ENCODE measurements at places on chromosomes 7 and 10.

GRCh38 chr7:18828994-18829857 lies 288.2 kb downstream of the TWIST1 start:
- no peak for DNase-seq

DNA sequence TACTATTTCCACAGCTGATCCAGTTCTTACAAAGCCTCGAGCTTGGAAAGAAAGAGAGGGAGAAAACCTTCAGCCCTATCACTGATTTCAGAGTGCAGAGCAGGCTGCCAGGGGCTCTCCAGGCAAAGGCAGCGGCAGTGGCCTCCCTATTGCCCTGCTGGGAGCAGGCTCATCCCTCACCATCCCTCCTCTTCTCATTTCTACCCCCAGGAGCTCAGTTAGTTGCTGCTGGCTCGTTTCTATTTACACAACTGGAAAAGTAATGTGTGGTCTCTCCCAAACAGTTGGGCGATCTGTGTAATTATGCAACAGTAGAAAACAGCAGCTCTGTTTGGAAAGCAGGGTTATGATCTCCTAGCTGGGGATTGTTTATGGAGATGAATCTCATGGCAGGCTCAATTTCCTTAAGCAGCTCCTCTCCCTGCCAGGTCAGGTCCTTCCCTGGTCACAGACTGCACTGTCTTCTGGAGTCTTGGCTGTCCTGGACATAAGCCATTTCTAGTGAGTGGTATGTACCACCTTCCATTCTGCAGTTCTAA lies 28.7 kb upstream of the TNS3 start:
- no peak for DNase-seq

- no peak for DNase-seq
Measured at GRCh38 chr7:143434660-143435059, 8.6 kb upstream of the TAS2R60 start.

DNA sequence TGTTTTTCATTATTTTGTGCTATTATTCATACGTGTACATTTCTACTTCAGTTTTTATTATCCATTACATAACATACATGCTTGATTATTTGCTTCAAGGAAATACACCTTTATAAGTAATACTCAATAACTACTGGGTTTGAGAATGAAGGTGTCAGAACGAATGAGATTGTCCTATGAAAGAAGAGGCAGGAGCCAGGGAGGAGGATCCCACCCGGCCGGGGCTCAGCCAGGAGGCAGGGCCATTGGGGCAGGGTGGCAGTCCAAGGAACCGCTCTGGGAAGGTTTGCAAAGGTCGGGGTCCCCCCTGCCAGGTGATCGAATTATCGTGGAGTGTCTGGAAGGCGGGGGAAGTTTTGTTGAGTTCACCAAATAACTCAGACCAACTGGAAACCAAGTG lies 9.1 kb downstream of the TRIM56 start:
- no peak for DNase-seq

DNA sequence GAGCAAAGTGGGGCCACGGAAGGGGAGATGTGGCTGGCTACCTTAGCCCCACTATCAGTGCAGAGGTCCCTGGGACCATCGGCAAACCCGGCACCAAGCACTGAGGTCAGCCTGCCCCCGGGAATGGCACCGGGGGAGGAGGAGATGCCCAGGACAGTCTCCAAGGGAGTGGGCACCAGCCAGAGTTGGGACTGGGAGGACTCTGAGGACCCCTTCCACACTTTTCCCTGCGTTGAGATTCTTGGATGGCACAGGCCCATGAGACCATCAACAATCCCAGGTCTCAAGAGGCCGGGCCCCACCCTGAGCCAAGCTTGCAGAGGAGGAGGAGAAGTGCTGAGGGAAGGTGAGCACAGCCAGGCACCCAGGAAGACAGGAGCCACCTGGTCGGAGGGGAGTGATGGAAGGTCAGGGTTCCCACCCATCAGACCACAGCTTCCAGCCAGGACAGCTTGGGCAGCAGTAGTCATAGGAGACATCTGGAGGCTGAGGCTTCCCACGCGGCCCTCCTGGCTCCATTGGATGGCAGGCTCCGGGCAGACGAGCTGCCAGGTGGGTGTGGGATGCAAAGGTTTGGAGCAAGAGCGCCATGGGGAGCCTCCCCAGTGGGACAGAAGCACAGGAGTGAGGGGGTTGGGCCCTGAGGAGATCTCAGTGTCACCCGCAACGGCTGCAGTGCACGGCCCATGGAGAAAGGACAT lies 2.6 kb upstream of the OPN4 start:
- DNase-seq: no peak

DNA sequence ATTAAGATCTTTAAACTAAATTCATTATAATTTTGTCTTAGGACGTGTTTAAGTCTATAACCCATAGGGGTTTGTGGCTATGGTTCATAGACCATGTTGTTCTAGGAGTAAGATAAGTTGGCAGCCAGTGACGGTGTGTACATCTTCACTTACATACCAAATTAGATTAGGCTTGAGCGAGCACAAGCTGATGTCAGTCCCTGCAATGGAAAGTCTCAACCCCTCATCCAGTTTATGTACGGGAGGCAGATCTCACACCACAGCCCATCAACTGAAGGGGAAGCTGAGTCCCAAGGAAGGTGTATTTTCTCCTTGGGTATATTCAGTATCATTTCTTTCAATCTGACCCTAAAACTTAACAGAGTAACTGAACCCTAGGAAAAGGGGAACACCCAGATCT lies 5.1 kb upstream of the SMC3 start:
- DNase-seq: no peak

GRCh38 chr7:123749537-123749857 lies 694 bp upstream of the WASL start:
- DNase-seq: peak; percentile 12

DNA sequence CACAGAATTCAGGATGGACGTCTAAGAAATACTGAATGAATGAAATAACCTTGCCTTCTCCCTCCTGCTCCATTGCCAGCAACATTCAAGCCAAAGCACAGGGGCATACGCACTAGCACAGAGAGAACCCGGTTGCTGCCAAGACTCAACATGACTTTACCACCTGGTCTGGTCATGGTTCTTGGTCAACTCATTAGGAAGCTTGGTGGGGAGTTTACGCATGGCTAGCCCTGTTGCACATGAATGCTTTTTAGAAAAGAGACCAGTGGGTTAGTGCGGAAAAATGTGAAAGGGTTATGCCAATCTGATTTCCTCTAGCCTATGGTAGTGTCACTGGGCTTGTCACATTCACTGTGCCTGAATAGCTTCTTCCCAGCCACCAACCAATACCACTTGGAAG lies 187.6 kb upstream of the NEBL start:
- DNase-seq: no peak

- no peak for DNase-seq
Measured at GRCh38 chr7:17185690-17186070, 112.8 kb upstream of the AHR start.

- DNase-seq: no peak
Measured at GRCh38 chr10:63012623-63013022, 120.5 kb upstream of the NRBF2 start.

DNA sequence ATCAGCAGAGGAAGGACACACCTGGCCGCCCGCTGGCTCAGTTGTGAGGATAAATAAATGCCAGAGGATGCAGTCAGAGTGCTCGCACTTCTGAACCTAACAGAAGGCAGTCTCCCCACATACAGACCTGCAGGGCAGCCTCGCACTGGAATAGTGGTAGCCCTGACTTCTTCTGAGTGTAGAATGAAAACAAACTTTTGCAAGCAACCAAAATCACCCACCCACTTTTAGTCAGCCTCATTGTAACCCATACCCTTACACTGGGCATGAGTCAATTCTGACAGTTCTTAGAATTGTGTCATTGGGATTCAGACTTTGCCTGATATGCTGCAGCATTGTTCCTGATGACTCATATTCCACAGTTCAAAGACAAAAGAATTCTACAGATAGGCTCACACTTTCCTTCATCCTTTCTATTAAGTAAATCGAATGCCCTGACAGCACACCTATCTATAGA lies 167.0 kb upstream of the CDK1 start:
- DNase-seq: no peak

- DNase-seq: no peak
Measured at GRCh38 chr7:81857385-81857784, 87.5 kb upstream of the HGF start.

DNA sequence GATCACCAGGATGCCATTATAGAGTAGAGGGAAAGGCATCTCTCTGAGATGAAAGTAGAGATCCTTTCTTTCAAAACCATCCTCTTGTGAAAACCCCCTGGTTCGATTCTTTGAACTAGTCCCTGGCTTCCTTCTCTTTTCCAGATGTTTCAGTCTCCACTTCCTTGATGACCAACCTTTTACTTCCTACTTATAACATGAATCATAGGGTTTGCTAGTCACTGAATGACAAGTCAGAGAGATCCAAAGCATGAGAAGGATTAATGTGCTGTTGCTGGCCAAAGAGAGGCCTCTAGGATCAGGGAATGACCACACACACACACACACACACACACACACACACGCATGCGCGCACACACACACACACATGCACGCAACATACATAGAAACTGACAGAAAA lies 161.1 kb upstream of the FRMD4A start:
- DNase-seq: no peak

DNA sequence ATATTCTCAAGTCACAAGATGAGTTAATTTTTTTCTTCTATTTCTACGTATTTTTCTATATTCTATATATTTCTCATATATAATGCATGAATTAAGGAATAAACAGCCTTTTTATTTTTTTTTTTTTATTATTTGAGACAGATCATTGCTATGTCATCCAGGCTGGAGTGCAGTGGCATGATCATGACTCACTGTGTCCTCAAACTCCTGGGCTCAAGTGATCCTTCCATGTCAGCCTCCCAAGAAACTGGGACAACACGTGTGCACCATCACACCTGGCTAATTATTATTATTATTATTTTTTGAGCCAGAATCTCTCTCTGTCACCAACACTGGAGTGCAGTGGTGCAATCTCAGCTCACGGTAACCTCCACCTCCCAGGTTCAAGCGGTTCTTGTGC lies 1.5 kb downstream of the CLDN12 start:
- no peak for DNase-seq

DNA sequence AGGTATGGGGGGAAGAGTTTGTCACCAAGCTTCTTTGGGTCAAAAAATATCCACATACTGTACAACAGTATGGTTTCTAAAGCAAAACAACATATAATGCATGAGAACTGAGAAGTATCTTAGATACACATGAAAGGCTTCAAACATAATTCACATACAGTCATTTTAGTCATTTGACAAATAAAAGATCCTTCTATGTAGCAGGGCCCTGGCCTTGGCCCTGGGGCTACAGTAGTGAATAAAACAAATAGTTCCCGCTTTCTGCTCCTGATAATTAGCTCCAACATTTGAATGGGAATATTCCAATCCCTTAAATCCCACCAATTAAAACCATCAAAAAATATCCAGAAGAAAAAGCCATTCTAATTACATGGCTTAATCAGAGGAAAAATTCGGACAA lies 51.3 kb downstream of the MALSU1 start:
- no peak for DNase-seq

DNA sequence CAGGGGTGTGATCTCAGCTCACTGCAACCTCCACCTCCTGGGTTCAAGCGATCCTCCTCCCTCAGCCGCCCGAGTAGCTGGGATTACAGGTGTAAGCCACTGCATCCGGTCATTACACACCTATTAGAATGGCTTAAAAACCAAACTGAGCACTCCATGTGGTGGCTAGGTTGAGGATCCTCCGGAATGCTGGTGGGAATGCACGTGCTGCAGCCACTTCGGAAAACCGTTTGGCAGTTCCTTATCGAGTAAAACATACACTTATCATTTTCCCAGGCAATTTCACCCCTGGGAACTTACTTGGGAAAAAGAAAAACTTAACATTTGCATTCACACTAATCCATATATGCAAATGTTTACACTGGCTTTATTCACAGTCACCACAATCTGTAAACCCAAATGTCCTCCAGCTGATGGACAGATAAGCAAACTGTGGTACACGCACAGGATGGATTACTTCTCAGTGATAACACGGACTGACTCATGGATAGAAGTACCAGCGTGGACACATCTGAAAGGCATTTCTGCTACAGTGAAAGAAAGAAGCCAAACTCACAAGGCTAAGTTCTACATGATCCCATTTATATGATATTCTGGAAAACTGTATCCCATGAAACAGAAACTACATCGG lies 20.4 kb downstream of the RFC2 start:
- no peak for DNase-seq

GRCh38 chr7:140640060-140640637 lies 464 bp downstream of the DENND2A start:
- no peak for DNase-seq

DNA sequence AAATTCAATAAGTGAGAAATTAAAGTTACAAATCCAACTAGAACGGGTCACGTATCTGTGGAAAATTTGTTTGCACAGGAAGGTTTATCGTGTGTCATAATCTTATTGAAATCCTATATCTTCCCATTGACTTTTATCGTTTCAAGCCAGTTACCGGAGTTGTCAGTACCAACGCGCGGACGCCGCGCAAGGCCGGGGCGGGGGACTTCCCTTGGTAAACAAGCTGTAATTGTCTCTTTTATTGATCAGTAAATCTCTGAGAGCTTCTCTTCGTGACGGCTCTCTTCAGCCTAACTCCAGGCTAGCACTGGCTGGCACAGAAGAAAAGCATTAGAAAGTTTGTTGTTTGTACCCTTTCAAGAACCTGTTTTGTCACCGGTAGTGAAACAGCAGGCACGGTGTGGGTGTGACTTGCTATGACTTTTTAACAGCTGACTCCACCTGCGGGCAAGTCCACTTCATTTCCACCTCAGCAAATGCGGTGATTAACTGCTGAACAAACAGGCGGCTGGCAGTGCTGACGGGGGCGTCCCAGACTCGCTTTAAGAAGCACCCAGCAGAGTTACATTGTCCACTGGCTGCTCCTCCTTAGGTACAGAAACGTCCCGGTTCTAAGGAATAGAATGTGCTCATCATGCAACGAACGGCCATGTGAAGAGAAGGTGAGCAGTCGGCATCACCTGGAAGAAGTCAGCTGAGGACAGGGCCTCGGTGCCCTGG lies 215.8 kb downstream of the MAD1L1 start:
- DNase-seq: no peak

DNA sequence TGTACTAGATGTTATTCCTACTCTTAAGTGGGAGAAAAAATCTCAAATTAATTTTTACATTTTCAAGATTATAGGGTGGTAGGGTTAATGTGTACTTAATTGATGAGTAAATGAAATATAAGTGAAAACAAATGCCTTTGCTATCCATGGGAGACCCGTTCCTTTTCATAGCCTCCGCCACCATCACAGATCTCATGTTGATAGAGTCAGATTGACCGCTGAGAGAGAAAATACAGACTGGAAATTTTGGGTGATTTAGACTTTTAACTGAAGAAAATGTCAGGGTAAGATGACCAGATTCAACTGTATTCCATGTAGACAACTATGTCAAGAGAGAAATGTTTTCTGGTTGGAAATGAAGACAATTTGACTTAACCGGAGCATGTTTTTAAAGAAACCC lies 446.2 kb downstream of the AUTS2 start:
- no peak for DNase-seq

GRCh38 chr10:34337917-34338316 lies 477.2 kb downstream of the PARD3 start:
- no peak for DNase-seq

DNA sequence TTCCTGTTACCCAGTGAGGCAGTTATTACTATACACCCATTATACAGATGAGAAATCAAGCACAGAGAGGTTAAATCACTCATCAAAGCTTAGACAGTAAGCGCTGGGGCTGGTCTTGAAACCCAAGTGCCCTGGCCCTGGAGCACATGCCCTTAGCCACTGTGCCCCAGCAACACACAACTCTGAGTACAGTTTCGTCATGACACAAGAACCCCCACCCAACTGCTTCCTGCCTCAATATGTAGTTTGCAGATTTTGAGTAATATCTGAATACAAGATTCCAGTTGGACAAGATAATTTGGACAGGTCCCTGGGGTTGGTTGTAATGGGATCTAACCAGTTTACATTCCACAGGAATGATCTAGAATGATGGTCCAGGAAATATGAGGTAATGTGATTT lies 62.8 kb downstream of the SH3PXD2A start:
- no peak for DNase-seq
